SJCRH30 (cell line): ENCODE measurements at places on chromosomes 7 and 10. TPM values are rescaled to one million over a fixed set of nuclear protein-coding genes. Genes with fewer than 3 reads are reported as not detected.

Gene DDC
- total RNA-seq = not detected in 2 replicates

GRCh38 chr10:63416376-63416775, 49.4 kb downstream of the JMJD1C start:
- peak; percentile 11 for DNase-seq

Gene NCF1
- total RNA-seq = not detected in 2 replicates

Gene TBX20
- 2.0 and 2.6 TPM in 2 replicates for total RNA-seq

Gene NPS
- not detected in 2 replicates for total RNA-seq

GRCh38 chr10:2020836-2021235, 283.5 kb upstream of the ADARB2 start:
- DNase-seq = no peak

Gene AMPH
- 0.03 TPM in 1 of 2 replicates, not detected in the other for total RNA-seq

Gene LRGUK
- total RNA-seq = 0.04 and 0.25 TPM in 2 replicates

DNA sequence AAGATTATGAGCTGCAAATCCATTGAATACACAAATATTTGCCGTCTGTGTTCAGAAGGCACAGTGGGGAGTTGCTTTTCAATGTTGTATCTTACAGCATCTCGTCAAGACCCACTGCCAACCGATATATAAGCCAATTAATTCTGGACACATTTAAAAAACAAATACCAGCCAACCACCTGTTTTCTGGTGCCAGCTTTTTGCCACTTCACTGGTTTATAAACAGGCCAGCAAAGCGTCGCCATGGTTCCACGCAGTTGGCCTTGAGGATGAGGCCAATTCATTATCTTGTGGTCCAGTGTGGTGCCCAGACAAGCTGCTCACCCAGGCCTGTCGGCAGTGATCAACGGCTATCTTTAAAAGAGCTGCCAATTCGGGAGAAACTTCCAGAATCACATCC, 321.0 kb downstream of the TCERG1L start:
- DNase-seq = no peak

GRCh38 chr10:1044146-1044545, 4.8 kb downstream of the IDI1 start:
- DNase-seq = no peak

DNA sequence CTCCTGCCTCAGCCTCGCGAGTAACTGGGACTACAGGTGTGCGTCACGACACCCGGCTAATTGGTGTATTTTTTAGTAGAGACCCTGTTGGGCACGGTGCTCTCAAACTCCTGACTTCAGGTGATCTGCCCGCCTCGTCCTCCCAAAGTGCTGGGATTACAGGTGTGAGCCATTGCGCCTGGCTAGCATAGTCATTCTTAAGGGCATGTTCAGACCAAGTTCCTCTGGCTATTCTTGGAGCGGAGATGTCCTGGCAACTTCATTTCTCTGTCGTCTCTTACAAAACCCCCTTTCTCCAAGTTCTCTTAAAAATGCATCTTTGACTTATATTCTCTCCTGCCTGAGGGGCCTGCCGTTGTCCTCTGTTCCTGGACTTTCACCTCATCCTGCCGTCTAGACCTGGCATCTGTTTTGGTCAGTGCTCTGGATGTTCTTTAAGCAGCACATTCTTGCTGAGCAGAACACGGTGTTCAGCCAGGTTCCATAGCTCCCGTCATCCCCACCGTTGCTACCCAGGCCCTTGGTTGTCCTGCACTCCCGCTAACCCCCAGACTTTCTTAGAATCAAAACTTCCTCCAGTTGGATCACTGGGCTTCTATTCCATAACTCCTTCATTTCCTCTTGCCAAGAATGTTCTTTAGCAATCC, 509.9 kb upstream of the GALNT17 start:
- no peak for DNase-seq

- DNase-seq = no peak
These were observed 61.7 kb upstream of the UBE3C start for GRCh38 chr7:157077021-157077420.

DNA sequence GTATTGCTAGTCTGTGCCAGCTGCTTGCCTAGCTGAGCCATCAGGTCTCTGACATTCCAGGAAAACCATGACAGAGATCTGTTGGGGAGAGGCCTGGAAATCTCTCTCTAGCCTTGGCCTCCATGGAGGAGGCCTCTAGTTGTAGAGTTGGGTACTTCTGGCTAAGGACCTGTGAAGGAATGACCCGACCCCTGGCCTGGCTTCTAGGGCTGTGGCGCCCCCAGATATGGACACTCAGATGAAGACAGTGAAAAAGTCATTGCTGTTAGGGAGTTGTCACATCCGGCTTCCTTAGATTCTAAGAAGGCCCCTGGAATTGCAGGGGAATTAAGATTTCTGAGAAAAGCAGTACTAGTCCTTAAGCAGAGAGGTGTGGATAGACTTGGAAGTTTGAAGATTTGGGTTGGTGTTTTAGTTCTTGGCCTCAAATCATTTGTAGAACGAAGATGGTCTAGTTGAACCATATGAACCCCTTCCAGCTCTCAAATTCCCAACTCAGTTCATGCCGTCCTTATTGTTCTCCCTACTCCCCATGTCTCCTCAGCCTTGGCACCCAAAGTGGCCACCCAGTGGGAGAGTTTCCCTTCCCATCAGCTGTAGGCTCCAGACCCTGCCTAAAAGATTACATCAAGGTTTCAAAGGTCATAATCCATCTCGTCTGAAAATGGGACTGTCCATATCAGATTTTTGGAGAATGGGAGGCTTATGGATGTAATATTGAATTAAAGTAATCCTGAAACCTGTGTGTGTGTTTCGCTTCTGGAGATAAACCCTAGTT, 7.0 kb downstream of the HHEX start:
- DNase-seq = no peak

Gene PLPP4
- 0.12 TPM in 1 of 2 replicates, not detected in the other for total RNA-seq

DNA sequence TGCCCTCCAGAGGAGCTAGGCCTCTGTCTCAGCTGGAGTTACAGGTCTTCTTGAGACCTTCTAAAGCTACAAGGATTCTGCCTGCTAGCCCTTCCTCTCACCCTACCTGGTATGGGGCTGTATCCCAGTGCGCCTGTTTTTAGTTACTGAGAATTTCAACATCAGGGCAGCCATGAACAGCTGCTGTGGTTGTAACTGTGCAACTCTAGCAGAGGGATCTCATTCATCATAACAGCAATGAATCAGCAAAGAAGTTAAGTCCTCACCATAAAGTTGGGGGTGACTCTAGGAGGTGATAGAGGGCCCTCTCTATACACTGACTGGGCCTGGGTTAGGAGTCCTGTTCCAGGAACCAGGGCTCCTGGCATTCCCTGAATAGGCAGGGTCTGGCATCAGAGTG, 14.0 kb upstream of the CDH23 start:
- DNase-seq = no peak

DNA sequence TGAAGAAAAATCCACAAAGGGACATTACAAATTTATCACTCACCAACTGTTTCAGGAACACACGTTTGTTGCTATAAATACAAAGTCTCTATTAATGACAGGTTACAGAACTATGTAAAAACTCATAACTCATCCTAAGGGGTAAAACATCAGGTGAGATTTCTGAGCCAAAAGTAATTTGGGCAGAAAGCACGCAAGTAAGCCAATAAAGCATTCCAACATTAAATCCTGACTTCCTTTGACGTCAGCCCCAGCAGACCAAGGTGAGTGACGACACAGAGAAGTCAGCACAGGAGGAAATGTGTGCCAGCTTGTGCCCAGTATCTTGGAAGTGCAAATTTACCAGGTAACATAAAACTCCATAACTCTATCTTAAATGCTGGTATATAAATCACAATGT, 45.7 kb downstream of the IMMP2L start:
- DNase-seq = no peak

Gene WNT8B
- total RNA-seq = not detected in 2 replicates

Gene CHAT
- total RNA-seq = not detected in 2 replicates

DNA sequence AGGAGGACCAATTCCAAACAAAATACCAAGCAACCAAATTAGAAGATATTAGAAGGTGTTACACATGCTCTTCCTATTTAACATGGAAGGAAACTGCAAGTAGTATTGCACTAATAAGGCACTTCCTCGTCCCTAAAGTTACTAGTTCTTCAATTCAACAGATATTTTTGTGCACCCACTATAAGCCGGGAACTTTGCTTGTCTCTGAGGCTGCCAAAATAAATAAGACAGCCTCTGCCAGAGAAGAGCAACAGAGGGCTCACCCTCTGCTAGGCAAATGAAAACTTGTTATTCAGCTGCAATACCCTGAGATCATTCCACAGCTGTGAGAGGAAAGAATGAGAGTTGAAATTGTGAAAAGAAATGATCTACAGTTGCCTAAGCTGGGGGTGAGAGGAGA, 37.4 kb upstream of the GSAP start:
- no peak for DNase-seq

DNA sequence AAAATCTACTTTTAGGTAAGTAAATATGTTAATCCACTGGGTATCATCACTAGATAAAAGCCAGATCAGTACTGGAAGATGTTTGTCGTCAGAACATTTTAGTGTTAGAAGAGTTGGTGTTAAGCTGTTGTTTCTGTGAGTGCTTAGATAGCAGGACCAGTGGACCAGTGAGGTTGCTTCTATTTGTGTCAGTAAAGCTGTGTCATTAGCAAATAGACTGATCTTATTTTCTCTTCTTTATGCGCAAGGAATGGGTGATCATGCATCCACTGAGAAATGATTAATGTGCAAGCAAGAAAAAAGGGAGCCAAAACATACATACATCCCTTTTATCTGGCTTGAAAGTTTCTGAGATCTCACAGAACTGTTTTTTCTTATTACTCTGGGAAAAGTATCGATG, 42.6 kb downstream of the EXOC4 start:
- no peak for DNase-seq

Gene PRLHR
- not detected in 2 replicates for total RNA-seq
